GM04503 (cell line): ENCODE measurements at places on chromosomes 3 and 15.
A peak's percentile ranks its signal among the peaks of the same experiment; 100 is the strongest.

DNA sequence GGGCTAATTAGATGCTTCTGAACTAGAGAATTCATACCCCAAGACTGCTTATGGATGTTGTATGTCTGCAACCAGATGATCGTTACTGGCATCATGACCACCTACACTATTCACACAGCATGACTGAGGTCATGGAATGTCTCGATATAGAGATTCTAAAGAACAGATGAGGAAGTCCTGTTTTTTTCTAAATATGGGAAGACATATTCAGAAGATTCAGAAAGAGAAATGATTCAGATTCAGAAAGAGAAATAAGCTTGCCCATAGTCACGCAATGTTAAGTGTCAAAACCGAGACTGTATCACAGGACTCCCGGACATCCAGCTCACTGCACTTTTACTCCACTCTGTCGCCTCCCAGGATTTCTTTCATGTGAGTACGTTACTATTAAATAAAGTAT is 136.2 kb downstream of the TPRG1 start:
- no peak for DNase-seq

GRCh38 chr3:120673116-120673515 is 8.9 kb downstream of the HGD start:
- DNase-seq: no peak

- DNase-seq: no peak
These were observed 105.4 kb downstream of the ZIC1 start for GRCh38 chr3:147514366-147515160.

DNA sequence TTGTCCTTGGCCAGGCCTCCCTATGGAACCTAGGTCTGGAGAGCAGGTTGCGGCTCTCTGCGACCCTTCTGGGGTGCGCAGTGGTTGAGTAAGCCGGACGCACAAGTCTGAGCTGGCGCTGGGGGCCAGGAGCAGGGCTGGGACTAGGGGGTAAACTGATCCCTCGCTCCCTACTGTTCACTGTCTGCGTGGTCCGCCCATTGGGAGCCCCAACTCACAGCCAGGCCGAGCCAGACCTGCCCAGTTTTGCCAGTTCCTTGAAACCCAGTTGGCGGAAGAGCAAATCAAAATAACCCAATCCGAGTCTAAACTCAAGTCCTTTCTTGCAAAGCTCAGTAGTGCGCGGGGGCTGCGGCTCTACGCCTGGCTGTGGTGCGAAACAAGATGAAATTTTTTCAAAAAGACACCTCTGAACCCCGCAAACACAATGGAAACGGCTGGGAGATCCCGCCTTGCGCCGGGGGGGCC is 17.5 kb downstream of the RGMA start:
- DNase-seq: no peak

- no peak for DNase-seq
These were observed 128.8 kb downstream of the PEX5L start for GRCh38 chr3:179907784-179908482.

DNA sequence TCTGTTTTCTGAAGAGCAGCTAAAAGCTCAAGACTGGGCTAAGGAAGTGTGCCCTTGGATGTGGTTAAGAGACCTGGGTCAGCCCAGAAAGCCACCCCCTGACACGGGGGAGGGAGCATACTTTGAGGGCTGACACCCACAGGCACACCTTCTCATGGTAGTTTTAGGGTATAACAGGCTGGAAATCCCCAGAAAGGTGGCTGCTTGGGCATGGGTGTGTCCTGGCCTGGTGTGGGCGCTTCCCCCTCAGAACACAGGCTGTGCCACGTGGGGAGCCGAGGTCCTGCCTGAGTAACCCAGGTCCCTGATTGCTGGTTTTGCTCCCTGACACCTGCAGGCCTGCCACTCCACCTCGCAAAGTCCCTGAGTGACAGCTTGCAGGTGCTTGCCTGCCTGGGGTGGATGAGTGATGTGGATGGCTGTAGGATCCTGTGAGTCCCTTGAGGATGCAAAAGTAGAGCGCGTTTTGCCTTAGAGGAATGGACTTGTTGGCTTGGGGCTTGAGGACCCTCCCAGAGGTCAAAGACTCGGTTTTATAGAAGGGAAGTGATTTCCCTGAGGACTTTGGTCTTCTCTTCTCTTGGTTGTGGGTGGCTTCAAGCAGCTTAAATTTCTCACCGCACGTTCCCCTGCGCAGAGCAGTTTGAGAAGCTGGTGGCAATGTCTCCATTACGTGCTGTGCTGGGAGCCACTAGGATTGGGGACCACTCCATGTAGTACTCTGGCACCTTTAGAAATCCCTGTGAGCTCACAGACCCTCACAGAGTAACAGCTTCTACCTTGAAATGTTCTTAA is 94.4 kb downstream of the DNASE1L3 start:
- no peak for DNase-seq

DNA sequence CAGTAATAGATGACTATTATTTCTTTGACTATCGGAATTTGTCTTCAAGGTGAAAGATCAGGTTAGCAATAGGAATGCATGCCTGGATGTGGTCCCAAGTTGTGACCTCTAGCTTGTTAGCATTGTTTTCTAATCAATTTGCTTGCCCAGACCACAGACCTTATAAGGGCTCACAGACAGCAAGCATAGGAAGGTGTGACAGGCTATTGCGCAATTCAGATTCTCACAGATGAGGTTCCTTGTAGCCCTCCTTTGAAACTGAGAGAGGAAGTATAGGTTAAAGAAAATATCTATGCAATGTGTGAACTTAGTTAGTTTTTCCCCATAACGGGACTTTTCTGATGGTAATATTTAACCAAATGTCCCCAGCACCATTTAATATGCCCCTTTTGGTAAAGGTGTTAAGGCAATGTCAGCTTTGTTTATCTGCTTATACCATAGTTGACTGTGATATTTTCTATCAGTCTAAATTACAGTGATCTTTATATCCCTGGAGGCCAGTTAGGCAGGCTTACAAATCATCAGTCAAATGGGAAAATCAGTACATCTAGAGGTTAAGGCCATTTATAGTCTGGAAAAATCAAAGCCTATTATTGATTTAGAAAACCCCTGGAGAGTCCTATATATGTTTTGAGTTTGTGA is 168.1 kb upstream of the MBNL1 start:
- no peak for DNase-seq

GRCh38 chr15:89666184-89666857 is 11.1 kb upstream of the KIF7 start:
- no peak for DNase-seq

GRCh38 chr3:140204271-140204984 is 269.4 kb downstream of the CLSTN2 start:
- no peak for DNase-seq

DNA sequence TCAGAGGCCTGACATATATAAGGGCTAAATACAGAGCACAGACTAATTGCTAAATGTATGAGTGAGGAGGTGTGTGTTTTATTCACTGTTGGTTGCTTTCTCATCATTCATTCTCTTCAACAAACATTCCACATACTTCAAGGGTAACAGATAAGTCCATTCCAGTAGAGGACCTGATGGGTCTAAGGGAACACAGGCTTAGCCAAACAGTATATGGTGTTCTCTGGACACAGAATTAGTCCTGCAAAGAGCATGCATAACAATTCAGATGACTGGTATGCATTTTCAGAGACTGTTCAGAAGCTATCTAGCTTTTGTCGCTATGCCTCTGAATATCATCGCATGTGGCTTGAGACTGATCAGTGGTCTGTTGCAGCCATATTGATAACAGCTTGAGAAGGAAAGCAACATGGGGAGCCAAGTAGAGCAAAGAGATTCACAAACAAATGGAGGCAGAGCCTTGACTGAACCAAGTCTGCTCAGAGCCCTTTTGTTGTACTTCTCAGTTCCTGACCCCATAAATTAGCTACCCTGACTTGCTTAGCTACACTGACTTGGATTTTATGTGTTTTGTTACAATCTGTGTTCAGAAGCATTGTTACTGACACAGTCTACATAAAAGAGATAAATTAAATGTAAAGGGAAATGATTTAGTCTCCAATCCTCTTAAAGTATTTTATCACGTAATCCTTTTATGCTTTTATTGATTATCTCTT is 1178.7 kb downstream of the ROBO1 start:
- DNase-seq: no peak

DNA sequence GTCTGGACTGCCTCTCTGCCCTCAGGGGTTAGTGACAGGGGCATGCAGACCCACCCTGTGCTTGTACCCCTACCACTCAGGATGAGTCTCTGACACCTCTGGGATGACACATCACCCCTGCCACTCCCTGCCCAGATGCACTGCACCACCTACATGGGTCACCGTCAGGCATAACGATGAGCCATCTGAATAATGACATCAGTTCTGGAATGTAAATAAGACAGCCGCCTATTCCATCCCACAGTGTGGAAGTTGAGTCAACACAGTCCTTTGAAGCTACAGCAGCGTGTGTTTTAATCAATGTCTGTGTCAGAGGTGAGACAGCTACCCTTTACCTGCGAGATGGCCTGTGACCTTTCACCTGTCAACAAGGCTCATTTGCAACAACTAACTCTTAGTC is 268.7 kb upstream of the ARRDC4 start:
- no peak for DNase-seq

DNA sequence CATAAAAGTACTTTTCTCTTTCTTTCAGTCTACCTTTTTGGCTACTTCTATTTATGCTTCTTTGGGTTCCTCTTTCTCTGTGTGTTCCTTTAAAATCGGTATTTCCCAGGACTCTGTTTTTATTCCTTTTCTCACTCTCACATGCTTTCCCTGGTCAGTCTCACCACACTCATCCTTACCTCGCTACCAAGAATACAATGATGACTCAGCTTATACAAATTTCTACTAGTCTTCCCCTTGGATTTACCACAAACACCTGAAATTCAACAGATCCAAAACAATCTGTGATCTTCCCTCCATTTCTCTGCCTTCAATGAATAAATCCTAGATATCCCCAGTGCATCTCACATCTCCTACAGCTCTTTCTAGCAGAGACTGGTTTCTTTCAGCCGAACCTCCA is 52.9 kb downstream of the TUBGCP4 start:
- no peak for DNase-seq

GRCh38 chr3:28916713-28917499 is 364.0 kb upstream of the RBMS3 start:
- DNase-seq: no peak

- DNase-seq: no peak
These were observed 112.4 kb upstream of the DCBLD2 start for GRCh38 chr3:99013777-99014315.

DNA sequence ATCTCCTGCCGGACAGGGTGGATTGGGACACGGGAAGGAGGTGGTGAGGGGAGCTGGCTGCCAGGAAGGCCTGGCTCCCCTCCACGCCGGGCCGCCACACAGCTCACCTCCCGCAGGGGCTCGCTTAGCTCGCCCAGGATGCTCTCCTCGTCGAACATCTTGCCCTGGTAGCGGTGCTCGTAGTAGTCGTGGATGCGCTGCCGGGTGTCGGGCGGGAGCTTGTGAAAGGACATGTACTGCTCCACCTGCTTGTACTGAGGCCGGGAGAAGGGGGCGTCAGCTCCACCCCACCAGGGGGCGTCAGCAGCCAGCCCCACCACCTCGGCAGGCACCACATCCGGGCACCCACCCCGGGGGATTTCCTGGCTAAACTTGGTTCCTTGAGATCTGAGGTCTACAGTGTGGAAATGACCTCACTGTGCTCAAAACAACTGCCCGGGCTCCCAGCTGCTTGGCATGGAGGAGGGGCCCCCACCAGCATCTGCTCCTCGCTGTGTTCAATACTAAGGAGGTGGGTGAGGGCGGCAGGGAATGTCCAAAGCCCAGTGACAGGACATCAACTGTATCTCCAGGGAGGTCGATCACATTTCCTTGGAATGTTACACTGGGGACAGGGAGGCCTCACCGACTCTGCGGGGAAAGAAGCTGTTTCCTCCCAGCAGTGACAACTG is 43.4 kb downstream of the HCN4 start:
- no peak for DNase-seq

GRCh38 chr3:160088492-160089137 is 100.0 kb downstream of the IL12A start:
- DNase-seq: no peak

DNA sequence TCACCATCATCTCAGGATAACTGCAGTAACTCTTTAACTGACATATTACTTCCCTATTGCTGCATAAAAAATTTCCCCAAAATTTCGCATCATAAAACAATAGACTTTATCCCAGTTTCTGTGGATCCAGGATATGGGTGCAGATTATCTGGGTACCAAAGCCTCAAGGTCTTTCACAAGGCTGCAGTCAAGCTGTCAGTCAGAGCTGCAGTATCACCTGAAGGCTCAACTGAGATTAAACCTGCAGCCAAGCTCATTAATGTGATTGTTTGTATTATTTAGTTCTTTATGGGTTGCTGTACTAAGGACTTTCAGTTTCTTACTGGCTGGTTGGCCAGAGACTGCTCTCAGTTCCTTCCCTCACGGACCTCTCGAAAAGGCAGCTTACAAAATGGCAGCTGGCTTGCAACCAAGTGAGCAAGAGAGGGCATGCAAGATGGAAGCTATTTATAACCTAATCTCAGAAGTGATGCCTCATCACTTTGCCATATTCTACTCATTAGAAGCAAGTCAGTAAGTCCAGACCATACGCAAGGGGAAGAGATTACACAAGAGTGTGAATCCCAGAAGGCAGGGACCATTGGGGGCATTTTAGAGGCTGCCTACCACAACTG is 54.9 kb downstream of the DCUN1D1 start:
- peak; percentile 54 for DNase-seq

- DNase-seq: no peak
These were observed 338.6 kb downstream of the FOXP1 start for GRCh38 chr3:71244826-71245488.

DNA sequence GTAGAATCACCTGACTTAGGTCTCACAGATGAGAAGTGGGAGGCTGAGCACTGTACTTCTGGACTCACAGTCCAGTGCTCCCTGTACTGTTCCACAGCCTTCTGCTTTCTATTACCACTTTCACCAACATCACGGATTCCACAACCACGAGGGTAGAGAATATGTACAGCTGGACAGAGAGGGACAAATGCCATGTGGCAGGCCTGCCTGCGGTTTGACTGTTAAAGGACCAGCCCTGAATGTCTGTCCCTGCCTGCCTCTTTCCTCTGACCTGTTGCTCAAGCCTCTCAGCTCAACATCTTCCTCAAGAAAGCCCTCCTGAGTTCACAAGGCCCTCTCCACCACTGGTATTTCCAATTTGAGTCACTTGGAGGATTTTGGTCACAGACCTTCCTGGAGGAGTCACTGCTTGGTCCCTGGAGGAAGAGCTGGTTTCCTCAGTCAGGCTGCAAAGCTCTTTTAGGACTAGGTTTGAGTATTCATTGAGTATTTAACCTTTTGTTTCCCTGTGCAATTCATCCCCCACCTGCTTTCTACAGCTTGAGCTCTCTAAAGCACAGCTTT is 49.1 kb downstream of the RAB11A start:
- DNase-seq: no peak

- no peak for DNase-seq
These were observed 612 bp upstream of the C15orf40 start for GRCh38 chr15:83012076-83012426.

- DNase-seq: no peak
These were observed 719.6 kb downstream of the SQOR start for GRCh38 chr15:46354443-46354842.

DNA sequence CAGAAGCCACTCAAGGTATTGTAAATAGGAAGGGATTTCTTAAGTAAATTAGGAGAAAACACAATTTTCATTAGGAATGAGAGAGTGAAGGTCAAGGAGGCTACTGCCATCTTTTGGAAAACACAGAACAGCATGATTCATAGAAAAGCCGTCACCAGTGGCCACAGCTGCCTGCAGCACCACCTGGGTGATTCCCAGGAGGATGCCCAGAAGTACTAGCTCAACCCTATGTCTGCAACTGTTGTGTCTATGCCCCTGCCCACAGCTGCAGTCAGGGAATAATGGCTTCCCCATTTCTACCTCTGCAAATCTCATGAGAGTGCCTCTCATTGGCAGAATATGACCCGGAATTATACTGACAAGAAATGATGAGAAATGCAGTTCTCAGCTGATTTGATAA is 300.0 kb downstream of the IGSF11 start:
- DNase-seq: no peak

GRCh38 chr3:53858096-53858741 is 11.9 kb downstream of the IL17RB start:
- DNase-seq: no peak
